ENCODE measurements at places on chromosomes 2 and 18. TPM values are rescaled to one million over a fixed set of nuclear protein-coding genes. Genes with fewer than 3 reads are reported as not detected.

The ACTG2 gene
- total RNA-seq: not detected

The CNOT11 gene
- total RNA-seq: 61.2 TPM

The MATN3 gene
- total RNA-seq: not detected

The EGR4 gene
- 0.10 TPM for total RNA-seq

The IRS1 gene
- total RNA-seq: 10.5 TPM

The GKN1 gene
- not detected for total RNA-seq

The GREB1 gene
- total RNA-seq: 0.43 TPM
